ENCODE measurements at places on chromosomes 6 and 20.

DNA sequence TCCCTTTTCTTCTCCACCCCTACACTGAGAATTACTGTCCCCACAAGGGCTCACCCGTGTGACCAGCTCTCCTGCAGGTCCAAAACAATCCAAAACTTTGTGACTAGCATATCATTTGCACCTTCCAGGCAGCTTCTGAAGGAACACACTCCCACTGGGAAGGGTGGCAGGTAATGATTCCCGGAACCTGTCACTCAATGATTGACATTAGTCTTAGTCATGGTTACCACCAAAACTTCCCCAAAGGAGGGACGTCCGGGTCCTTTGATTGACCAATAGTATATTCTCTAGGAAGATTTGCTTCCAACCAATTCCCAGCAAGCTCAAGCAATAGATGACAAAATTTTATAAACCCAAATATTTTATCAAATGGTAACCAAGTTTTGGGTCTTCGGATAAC lies 127.7 kb upstream of the MYLIP start:
- DNase-seq: no peak

GRCh38 chr6:79266051-79266450 lies 31.6 kb upstream of the HMGN3 start:
- DNase-seq: no peak

GRCh38 chr6:34383161-34383631 lies 9.3 kb downstream of the NUDT3 start:
- no peak for DNase-seq

DNA sequence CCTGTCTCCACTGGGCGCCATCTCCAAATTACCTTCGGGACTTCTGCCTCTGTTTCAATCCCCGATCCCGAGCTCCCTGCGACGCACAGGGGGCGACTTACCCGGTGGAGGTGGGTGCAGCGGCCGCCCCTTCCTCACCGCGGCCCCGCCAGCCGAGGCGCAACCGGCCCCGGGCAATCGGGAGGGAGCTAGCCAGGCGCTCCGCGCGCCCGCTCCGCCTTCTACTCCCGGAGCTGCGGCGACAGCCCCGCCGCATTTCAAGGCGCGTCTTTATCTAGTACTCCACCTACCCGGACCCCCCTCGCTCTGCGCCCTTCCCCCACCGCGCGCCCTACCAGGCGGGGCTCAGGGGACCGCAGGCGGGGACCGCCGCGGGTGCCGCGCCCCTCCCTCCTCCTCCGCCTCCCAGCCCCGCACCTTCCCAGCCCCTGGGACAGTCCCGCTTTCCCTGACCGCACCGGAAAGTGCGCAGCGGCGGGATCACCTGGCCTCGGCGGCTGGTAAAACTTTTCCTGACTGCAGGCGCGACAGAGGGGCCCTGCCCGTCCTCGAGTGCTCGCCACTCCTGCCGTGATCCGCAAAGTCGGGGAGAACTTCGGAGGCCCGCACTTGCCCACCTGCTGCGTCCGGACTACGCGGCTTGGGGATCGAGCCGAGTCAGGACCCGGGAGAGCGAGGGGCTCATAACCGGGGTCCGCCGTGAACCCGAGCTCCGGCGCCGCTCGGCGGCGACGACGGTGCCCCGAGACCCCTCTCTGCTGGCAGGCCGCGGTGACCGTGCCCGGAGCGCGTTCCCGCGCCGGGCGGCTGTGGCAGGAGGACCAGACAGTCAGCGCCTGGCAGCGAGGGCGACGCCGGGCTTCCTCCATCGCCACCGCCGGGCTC lies 8.0 kb upstream of the NKX2-2 start:
- DNase-seq: no peak

- DNase-seq: no peak
Observed at GRCh38 chr6:137492289-137493217, 1.6 kb downstream of the OLIG3 start.

DNA sequence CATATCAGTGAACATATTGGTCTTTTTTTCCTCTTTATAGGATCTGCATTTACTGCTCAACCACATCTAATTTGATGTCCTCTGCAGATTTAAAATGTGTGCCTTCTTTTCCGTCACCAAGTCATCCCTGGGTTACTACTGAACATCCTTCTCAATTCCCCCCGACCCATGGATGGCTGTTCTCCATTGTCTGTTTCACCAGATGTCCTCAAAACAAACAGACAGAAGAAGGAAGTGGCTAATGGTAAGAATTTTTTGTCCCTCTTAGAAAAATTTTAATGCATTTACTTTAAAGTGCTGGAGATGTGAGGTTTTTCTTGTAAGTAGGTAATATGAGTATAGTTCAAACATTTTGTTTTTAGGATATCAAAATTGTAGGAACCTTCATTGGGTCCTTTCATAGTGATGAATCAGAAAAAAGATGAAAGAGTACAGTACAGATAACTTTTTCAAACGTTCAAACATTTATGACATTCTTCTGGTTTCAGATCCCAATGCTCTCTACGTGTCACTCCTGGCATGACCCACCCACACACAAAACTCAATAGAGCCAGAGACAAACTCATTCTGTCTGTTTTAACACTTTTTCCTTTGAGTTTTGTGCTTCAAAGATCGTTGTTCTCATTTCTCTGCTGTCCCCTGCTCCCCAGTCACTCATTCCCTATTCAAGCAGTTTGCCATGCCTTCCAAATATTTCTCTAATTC lies 276.4 kb downstream of the PRL start:
- no peak for DNase-seq

DNA sequence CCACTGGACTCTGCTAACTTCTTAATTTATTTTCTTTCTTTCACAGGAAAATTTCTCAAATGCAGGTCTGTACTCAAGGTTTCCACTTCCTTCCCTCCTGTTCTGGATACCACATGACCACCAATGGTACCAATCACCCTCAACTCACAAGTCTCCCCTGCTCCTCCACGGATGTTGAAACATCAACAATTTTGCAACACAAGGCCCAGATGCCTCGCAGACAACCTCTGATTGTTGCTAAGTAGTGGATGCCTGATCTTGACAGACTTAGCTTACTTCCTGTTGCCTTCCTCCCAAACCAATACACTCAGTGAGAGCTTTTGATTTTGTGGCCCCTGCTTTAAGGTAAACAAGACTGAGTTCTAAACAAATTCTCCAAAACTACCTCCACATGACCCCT lies 146.6 kb downstream of the FRK start:
- DNase-seq: no peak

GRCh38 chr20:62705627-62706026 lies 3.0 kb upstream of the NTSR1 start:
- no peak for DNase-seq

- peak; percentile 44 for DNase-seq
Observed at GRCh38 chr6:136921381-136921935, 643 bp upstream of the SLC35D3 start.

DNA sequence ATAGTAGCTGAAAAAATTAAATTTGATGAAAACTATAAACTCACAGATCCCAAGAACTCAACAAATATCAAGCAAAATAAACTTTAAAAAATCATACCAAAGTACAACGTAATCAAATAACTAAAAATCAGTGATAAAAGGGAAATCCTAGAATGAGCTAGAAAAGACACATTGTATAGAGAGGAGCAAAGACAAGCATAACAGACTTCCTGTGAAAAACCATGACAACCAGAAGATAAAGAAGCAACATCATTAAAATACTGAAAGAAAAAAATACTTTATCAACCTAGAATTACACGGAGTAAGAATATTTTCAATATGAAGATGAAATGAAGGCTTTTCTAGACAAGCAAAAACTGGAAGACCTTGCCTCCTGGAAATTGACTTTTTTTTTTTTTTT lies 9.8 kb downstream of the MUC22 start:
- no peak for DNase-seq

- DNase-seq: peak; percentile 97
Observed at GRCh38 chr6:30721198-30722024, 1.3 kb downstream of the TUBB start.

DNA sequence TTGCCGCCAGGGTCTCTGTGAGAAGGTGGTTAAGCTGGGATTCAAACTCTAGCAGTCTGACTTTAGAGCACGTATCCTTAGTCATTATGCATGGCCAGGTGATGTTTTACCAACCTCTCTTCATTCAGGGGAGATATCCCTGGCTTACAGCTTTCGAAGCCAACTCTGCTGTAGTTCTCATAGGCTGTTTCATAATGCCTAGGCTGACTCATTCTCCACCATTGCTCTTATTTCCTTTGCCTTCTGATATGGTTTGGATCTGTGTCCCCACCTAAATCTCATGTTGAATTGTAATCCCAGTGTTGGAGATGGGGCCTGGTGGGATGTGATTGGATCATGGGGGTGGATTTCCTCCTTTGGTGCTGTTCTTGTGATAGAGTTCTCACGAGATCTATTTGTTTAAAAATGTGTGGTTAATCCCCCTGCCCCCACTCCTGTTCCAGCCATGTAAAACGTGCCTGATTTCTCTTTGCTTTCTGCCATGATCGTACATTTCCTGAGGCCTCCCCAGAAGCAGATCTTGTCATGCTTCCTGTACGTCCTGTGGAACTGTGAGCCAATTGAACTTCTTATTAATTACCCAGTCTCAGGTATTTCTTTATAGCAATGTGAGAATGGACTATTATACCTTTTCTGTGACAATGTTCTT lies 94.6 kb upstream of the MAN1A1 start:
- DNase-seq: no peak

GRCh38 chr6:136470044-136470443 lies 80.2 kb downstream of the MAP7 start:
- no peak for DNase-seq

DNA sequence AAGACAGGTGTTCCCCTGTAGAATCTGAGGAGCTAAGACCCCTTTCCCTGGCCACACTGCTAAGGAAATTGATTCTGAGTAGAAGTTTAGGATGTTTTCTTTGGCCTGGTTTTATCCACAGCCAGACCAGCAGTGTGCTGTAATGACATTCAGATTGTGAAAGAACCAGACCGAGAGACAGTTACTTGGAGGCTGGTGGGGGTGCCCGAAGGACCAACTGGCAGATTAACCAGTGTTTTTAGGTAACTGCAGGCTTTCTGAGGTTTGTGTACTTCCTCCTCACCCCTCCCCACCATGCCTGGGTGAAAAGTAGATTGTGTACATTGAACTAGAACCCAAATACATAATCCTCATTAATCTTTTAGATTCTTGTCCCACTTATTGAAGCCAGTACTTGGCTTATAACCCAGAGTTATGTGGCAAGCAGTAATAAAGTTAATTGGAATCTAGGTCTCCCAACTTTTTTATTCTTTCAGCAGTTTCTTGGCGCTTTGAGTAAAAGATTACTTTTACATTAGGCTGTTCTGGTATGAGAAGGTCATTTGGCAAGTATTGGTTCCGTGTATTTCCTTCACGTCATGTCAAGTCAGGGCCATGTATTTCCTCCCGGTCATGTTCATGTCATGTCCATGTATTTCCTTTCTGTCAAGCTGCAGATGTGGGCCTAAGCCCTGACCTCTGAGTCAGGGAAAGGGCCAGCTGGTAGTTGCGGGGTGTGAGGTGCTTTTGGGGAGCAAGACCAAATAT lies 93.7 kb downstream of the TCP11 start:
- peak; percentile 62 for DNase-seq

DNA sequence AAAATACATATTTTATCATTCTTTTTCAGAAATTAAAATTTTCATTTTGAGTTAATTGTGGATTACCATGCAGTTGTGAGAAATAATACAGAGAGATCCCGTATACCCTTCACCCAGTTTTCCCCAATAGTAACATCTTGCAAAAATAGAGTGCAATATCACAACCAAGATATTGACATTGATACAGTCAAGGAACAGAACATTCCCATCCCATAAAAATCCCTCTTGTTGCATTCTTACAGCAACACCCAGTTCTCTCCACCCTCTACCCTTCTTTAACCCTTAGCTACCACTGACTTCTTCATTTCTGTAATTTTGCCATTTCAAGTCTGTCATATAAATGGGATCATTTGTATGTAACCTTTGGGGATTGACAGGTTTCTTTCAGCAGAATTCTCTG lies 6.9 kb upstream of the AKAP12 start:
- no peak for DNase-seq

DNA sequence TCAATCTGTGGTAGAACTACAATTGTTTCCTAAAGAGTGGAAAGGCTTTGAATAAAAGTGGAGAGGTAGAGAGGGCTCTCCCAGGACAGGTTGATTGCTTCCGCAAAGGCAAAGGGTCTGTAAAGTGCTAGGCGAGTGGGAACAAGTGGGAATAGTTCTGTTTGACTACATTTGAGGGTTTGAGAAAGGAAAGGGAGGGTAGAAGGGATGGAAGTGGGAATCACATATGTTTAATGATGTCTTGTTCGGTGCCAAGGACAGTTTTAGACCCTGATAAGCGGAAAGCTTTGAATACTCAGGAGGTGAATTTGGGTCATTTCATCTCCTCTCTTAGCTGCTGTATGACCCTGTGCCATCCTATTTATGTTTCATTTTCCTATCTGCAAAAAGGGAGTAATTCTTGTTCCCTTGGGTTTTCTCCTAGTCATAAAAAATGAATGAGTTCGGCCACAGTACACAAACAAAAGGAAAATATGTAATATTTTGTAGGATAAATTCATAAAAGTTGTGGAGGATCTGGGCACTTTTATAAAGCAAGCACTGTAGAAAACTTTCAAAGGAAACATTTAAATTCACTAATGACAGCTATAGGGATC lies 1.7 kb upstream of the PIM1 start:
- no peak for DNase-seq

GRCh38 chr20:14948416-14948815 lies 611.0 kb upstream of the FLRT3 start:
- DNase-seq: no peak

- DNase-seq: no peak
Observed at GRCh38 chr6:52221302-52221701, 23.0 kb downstream of the IL17F start.

GRCh38 chr6:164166515-164166914 lies 752.0 kb downstream of the QKI start:
- no peak for DNase-seq

- no peak for DNase-seq
Observed at GRCh38 chr6:90095788-90096187, 200.9 kb downstream of the BACH2 start.

DNA sequence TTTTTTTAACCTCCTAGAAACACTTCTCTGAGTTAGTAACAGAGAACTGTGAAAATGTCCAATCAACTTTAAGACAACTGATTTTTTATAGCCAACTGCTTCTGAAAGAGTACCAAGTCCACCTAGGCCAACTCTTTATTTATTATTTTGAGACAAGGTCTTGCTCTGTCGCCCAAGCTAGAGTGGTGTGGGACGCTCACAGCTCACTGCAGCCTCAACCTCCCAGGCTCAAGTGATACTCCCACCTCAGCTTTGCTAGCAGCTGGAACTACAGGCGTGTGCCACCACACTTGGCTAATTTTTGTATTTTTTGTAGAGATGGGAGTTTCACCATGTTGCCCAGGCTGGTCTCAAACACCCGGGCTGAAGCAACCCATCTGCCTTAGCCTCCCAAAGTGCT lies 331.6 kb downstream of the RNGTT start:
- no peak for DNase-seq

All from WERI-Rb-1 (cell line).